ENCODE measurements at places on chromosomes 12 and 14. TPM values are rescaled to one million over a fixed set of nuclear protein-coding genes. Genes with fewer than 3 reads are reported as not detected.

Gene OS9
- total RNA-seq: 268 TPM

Gene AMN1
- 20.6 TPM for total RNA-seq

Gene PPM1H
- total RNA-seq: 1.7 TPM

Gene RASAL1
- not detected for total RNA-seq

Gene GSC
- not detected for total RNA-seq

Gene HOXC10
- total RNA-seq: not detected

Gene SLC5A8
- total RNA-seq: not detected

Gene NELL2
- total RNA-seq: not detected

Gene RERG
- total RNA-seq: 0.12 TPM

Measured in aortic smooth muscle cell (primary cell).